Activated naive CD4-positive, alpha-beta T cell treated with anti-CD3 and anti-CD28 coated beads, Interleukin-2, amount 50 U/mL, for 16 hours (primary cell): ENCODE measurements at places on chromosomes 16 and 17.
A peak's percentile ranks its signal among the peaks of the same experiment; 100 is the strongest.

DNA sequence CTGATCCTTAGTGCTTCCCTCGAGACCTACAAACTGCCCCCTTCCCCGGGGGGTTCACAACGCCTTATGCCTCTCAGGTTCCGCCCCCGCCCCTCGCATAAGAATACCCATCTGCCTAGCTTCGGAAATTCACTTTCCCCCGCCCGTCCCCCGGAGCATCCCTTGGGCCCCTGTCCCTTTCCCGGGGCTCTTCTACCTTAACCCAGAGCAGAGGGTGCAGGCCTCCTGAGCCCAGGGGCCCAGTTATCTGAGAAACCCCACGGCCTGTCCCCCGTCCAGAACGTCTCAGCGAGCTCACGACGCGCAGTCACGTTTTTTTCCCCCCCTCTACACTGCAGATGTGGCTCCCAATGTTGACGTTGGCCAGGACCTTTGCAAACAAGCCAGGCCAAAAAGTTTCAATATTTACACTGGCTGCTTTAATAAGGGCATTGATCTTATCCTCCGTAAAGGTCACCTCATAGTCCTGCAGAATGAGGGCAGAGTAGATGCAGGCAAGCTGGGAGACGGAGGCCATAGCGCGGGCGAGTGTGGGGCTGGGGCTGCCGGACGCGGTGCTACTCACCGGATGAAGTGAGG lies 1.4 kb upstream of the NBR1 start:
- peak; percentile 16 for DNase-seq

DNA sequence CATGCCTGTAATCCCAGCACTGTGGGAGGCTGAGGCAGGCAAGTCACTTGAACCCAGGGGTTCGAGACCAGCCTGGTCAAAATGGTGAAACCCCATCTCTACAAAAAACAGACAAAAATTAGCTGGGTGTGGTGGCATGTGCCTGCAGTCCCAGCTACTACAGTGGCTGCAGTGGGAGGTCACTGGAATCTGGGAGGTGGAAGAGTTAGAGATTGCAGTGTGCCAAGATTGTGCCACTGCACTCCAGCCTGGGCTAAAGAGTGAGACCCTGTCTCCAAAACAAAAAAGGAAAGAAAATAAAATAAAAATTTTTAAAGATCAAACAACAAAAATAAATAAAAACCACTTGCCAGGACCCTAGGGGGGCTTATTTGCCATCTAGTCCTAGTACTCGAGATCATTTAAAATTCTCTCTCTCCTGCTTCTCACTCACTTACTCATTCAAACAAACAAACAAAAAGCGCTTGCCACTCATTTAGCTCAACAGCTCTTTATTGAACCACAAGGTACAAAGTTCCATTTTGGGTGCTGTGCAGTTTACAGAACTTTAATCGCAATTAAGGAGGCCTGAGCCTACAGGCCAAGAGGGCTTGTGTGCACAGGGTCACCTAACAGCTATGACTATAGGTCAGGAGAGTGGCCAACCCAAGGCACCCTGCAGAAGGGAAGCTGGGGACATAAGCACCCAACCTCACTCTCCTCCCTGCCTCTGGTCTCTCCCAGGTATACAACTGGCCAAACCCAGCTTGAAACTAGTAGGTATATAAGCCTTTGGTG lies 4.4 kb downstream of the CHD9NB start:
- DNase-seq: no peak

DNA sequence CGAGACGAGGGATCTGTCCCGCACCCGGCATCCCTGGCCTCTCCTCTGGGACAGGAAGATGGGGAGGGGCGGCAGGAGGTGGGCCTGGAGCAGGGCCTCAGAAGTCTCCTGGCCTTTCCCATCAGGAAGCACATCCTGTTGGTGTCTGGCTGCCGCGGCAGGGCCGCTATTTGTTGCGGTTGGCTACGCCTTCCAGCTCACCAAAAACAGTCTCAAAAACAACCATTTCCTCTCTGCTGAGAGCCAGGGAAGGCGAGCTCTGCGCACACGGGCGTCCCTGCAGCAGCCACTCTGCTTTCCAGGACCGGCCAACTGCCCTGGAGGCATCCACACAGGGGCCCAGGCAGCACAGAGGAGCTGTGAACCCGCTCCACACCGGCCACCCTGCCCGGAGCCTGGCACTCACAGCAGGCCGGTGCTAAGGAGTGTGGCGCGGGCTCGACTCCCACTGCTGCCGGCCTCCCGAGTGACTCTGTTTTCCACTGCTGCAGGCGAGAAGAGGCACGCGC lies at the start of gene TMEM204:
Gene TMEM204, plus strand, starts transcription at position 224 of the 509 bp plus-strand sequence. CDS start 610 bp downstream, outside the sequence.
- DNase-seq: peak; percentile 38

DNA sequence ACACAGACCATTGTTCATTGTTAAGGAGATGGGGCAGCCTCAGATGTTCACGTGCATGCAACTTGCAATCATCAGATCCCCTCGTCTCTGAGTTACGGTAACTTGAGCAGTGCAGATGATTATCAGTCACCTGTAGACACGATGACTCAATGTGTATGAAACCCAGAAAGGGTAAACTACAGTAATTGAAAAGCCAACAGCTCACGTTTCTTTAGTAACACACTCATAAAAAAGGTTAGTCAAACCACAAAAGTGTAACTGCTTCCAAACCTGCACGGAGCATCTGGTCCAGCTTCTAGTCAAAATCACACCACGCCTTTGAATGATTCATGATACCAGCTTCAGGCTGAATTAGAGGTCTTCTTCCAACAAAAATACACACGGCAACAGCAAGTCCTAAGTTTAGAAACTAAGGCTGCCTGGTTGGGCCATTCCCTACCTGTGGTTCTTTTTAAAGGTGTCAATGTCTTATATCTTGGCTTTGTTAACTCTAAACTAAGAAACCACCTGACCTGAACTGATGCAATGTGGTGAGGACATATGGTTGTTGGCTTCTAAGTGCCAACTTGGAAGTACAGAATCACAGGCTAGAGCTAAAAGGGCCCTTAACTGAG lies 32.3 kb downstream of the GRB7 start:
- DNase-seq: peak; percentile 65
